Panc1 (cell line): ENCODE measurements at places on chromosomes 1 and 21. TPM values are rescaled to one million over a fixed set of nuclear protein-coding genes. Genes with fewer than 3 reads are reported as not detected.

FCRL1 gene
- total RNA-seq: not detected

C1QC gene
- total RNA-seq: 0.64 TPM

PLEKHN1 gene
- total RNA-seq: 9.8 TPM

EVA1C gene
- total RNA-seq: 2.8 TPM

CASZ1 gene
- total RNA-seq: 27.8 TPM

PER3 gene
- 17.0 TPM for total RNA-seq

UBL4B gene
- total RNA-seq: not detected

CDA gene
- 0.62 TPM for total RNA-seq

UBE2U gene
- not detected for total RNA-seq

C1orf116 gene
- total RNA-seq: 0.08 TPM

NTMT2 gene
- total RNA-seq: not detected

BRDT gene
- total RNA-seq: not detected

SLC19A2 gene
- 10.8 TPM for total RNA-seq

IFNLR1 gene
- total RNA-seq: 1.0 TPM

IQCC gene
- total RNA-seq: 4.4 TPM

FCAMR gene
- not detected for total RNA-seq

PTGFR gene
- total RNA-seq: not detected

SPRR2G gene
- not detected for total RNA-seq

MAST2 gene
- 77.0 TPM for total RNA-seq

FAM72C gene
- total RNA-seq: 1.2 TPM

TTC24 gene
- total RNA-seq: not detected

GJC2 gene
- 2.4 TPM for total RNA-seq

KCNK1 gene
- 0.13 TPM for total RNA-seq

GNG4 gene
- 1.1 TPM for total RNA-seq

RAP1A gene
- 37.1 TPM for total RNA-seq

NCAM2 gene
- total RNA-seq: 2.2 TPM

NPHS2 gene
- not detected for total RNA-seq

S100A9 gene
- total RNA-seq: 0.44 TPM

MRPS14 gene
- 25.1 TPM for total RNA-seq
